ENCODE measurements at places on chromosomes 4 and X.

- DNase-seq: peak; percentile 27
Measured at GRCh38 chr4:159946983-159947615, 844.2 kb downstream of the RAPGEF2 start.

DNA sequence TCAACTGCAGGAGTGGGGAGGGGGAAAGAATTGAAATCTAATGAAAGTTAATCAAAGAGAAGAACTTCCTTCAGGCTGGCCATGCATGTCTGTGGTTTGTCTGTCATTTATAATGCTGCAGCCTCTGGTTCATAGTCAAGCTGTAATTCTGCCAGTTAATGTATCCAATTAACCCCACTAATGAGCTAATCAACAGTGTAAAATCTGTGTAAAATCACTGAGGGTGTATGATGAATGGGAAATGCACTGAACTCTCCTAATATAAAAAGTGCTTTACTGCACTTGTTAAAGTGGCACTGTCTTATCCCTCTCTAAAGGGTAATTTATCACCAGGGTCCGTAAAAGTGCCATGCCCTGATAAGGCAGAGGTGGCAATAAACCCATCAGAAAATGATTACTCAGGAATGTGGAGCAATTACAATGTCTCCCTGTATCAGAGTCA lies 798.1 kb downstream of the PDHA2 start:
- no peak for DNase-seq

DNA sequence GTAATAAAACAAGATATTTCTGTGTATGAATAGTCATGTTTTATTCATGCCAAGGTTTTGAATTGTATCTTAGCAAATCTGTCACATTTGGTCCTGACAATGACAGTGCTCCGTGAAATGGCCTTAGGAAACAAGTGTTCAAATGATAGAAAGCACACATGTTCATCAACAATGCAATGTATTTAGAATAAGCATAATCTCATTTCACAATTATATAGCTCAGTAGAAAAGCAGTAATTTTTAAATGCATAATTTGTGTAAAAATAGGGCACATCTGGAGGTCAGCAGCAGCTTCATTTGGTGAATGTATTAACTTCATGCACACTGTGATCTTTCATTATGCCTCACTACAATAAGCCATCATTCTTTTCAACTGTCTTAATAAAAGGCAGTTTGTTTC lies 380.4 kb downstream of the GPM6A start:
- DNase-seq: no peak

DNA sequence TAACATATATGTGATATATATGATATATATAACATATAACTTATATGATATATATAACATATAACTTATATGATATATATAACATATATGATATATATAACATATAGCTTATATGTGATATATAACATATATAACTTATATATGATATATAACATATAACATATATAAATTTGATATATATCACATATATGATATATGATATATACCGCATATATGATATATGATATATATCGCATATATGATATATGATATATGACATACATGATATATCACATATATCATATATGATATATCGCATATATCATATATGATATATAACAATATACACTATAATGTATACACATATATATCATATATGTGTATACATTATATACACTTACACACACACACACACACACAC lies 114.3 kb downstream of the ELOVL6 start:
- DNase-seq: no peak

DNA sequence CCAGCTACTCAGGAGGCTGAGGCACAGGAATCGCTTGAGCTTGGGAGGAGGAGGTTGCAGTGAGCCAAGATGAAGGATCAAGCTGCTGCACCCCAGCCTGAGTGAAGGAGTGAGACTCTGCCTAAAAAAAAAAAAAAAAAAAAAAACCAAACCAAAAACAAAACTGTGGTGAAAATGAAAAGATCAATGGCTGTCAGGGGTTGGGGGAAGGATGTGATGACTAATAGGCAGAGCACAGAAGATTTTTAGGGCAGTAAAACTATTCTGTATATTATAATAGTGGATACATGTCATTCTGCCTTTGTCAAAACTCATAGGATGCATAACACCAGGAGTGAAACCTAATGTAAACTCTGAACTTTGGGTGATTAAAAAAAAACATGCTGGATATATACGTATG lies 69.9 kb upstream of the ELOVL6 start:
- DNase-seq: no peak

Data from erythroblast (primary cell).